ENCODE measurements at places on chromosomes 11 and 22. TPM values are rescaled to one million over a fixed set of nuclear protein-coding genes. Genes with fewer than 3 reads are reported as not detected.

The POU2AF1 gene
- 2.7 TPM for polyA plus RNA-seq

The SAA4 gene
- polyA plus RNA-seq: 0.84 TPM

The RTCB gene
- polyA plus RNA-seq: 100 TPM

The EEF1G gene
- 1,165 TPM for polyA plus RNA-seq

The TMEM134 gene
- polyA plus RNA-seq: 97.5 TPM

The CAPRIN1 gene
- 419 TPM for polyA plus RNA-seq

The ZBTB16 gene
- polyA plus RNA-seq: 11.4 TPM

The FGF4 gene
- 0.28 TPM for polyA plus RNA-seq

The CARD18 gene
- polyA plus RNA-seq: 0.92 TPM

The PYGM gene
- 14.2 TPM for polyA plus RNA-seq

The SYCE3 gene
- 183 TPM for polyA plus RNA-seq

The PATE1 gene
- not detected for polyA plus RNA-seq

The MPEG1 gene
- 12.1 TPM for polyA plus RNA-seq

The PANX2 gene
- polyA plus RNA-seq: 2.0 TPM

The CCDC85B gene
- 17.1 TPM for polyA plus RNA-seq

The TRIM68 gene
- polyA plus RNA-seq: 16.4 TPM

The OR5I1 gene
- polyA plus RNA-seq: not detected

The FGF3 gene
- not detected for polyA plus RNA-seq

The ASRGL1 gene
- polyA plus RNA-seq: 295 TPM

The DDIAS gene
- 14.6 TPM for polyA plus RNA-seq

The OR56B4 gene
- polyA plus RNA-seq: not detected

The IGLL1 gene
- 36.9 TPM for polyA plus RNA-seq

The FUT4 gene
- 3.8 TPM for polyA plus RNA-seq

The PARVA gene
- polyA plus RNA-seq: 23.6 TPM

The GNB1L gene
- polyA plus RNA-seq: 6.0 TPM

The MPPED1 gene
- polyA plus RNA-seq: 1.3 TPM

The TRIM48 gene
- polyA plus RNA-seq: not detected

The P4HA3 gene
- polyA plus RNA-seq: 8.1 TPM

The OPCML gene
- 2.7 TPM for polyA plus RNA-seq

The BIK gene
- polyA plus RNA-seq: 2.5 TPM

The GRIA4 gene
- 0.18 TPM for polyA plus RNA-seq

The TMEM45B gene
- polyA plus RNA-seq: 0.54 TPM

The TPBGL gene
- 10.0 TPM for polyA plus RNA-seq

The FAM181B gene
- 0.45 TPM for polyA plus RNA-seq

The TTC17 gene
- polyA plus RNA-seq: 74.9 TPM

The OR51B4 gene
- not detected for polyA plus RNA-seq

The SHISAL1 gene
- 3.1 TPM for polyA plus RNA-seq

The GTSE1 gene
- polyA plus RNA-seq: 22.9 TPM

All from testis (tissue), 5 donors.